Retinal pigment epithelial cell (primary cell): ENCODE measurements at places on chromosomes 3 and 15.

- DNase-seq: no peak
Observed at GRCh38 chr3:66106788-66107187, 68.1 kb upstream of the MAGI1 start.

DNA sequence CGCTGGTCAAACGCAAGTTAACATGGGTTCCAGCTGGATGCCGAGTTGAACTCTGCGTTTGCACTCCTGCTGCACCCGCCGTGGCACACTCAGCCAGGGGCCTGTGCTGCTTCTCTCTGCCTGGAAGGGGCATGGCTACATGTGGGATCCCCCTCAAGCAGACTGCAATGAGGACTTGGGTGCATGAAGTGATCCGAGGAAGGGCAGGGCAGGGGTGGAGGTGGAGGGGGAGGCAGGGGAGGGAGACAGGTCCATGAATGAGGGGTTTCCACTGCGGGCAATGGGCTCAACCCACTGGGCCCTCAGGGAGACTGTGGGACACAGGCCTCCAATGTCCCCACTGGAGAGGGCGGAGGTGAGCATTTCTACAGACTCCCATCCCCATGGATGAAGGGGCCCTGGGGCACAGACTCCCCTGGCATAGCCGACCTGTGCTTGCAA is 141.6 kb upstream of the MEF2A start:
- no peak for DNase-seq

- no peak for DNase-seq
Observed at GRCh38 chr15:99495430-99496301, 70.1 kb upstream of the MEF2A start.

DNA sequence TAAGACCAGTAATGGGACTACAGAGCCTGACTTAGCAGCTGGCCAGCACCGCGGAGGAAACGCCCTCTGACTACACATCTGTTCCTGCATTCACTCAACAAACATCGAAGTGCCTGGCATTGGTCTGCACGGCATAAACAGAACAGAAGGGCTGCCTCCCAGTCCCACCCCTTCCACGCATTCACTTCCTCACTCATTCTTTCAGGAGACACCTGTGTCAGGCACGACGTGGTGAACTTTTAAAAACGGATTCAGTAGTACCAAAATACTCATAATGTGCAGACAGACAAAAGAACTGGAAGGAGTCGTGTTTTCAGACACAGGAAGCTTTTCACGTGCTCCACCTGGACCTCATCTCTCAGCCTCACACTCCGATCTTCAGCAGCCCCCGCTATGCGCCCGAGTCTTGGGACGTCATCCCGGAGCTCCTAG is 123.3 kb downstream of the XXYLT1 start:
- no peak for DNase-seq

- no peak for DNase-seq
Observed at GRCh38 chr15:90501898-90502297, 27.8 kb upstream of the CRTC3 start.

DNA sequence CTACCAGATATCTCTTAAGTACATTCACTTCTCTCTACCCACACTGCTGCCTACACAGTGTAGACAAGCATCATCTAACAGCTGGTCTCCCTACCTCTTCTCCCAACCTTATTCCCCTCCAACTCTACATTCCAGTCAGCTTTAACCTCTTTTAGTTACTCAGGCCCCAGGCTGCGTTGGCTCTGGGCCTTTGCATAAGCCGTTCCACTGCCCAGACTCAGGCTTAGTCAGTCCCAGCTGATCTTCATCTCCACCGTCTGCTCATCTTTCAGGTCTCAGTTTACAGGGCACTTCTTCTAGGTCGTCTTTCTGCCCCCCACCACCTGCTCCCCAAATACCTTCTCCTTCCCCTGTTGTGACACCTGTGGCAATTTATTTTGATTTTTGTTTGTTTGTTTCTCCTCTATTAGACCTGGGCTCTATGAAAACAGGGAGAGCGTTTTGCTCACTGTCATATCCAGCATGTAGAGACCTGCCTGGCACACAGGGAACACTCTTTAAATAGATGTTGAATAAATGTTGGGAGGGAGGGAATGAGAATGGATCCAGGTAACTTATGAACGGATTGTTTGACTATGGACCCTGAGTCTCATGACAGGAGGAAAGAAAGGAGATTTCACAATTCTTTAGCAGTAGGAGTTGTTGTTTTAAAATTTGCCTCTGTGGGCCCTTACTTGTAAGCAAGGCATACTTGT is 11.1 kb downstream of the SLC27A2 start:
- no peak for DNase-seq

DNA sequence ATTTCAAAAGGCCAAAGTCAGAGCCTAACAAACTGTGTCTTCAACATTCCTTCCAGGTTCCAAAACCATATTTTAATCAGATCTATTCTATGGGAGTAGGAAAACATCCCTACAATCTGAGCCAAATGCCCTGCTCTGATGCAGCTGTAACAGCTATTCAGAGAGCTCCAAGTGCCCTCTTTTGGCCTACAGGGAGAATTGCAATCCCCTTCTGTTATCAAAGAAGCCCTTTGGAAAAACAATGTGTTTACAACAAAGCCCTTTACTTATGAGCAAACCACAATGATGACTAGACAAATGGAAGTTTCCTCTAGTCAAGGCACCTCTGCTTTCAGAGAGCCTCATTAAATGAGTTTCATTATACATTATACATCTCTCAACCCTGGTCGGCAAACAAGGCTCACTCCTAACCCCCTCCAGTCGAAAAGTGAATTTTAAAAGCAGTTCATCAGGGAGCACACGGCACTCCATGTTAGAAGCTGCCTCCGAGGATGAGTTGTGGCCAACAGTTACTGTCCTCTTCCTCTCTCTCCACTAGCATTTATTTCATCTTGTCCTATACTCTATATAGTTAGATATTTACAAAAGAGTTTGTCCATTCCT is 42.6 kb upstream of the TMCO5A start:
- DNase-seq: no peak

GRCh38 chr3:194424953-194425352 is 25.9 kb upstream of the GP5 start:
- DNase-seq: no peak

GRCh38 chr3:23304424-23304823 is 101.3 kb downstream of the UBE2E2 start:
- peak; percentile 43 for DNase-seq

GRCh38 chr15:58434334-58434875 is 2.6 kb downstream of the LIPC start:
- DNase-seq: no peak

- no peak for DNase-seq
Observed at GRCh38 chr15:31200735-31201151, 99.2 kb upstream of the TRPM1 start.

DNA sequence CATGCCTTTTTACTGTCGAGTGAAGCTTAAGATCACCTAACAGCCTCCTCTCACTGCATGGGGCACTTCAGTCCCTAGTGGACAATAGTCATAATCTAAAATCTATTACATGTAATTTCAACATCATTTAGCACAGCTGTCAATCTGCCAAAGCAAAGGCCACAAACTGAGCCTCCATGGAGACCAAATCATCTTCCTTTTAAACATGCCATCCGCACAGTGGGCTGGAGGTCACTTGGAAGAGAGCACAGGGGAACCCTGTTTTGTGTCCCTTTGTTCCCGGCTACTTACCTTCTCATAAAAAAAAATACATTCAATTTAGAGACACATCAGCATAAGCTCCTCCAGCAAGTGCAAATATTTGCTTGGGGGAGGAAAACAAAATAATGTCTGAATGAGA is 167.3 kb downstream of the SQOR start:
- no peak for DNase-seq

- no peak for DNase-seq
Observed at GRCh38 chr3:11172096-11172690, 17.9 kb downstream of the HRH1 start.

GRCh38 chr3:72204452-72204851 is 419.5 kb upstream of the PROK2 start:
- no peak for DNase-seq

DNA sequence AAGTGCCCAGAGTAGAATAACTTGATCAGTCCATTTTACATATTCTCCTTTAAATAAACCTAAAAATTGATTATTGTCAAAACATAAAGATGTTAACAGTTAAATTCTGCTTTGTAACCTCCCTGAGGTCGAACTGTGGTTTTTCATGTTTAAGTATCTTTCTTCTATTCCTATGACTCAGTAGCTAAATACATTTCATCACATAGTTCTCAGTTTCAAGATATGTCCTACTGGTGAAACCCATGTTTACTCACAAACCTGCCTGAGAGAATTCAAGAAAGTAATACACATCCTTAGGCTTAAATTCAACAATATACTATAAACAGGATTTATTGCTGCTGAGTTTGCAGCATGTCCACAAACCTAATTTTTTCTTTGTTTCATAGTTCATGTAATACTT is 692.9 kb downstream of the ZPLD1 start:
- no peak for DNase-seq

DNA sequence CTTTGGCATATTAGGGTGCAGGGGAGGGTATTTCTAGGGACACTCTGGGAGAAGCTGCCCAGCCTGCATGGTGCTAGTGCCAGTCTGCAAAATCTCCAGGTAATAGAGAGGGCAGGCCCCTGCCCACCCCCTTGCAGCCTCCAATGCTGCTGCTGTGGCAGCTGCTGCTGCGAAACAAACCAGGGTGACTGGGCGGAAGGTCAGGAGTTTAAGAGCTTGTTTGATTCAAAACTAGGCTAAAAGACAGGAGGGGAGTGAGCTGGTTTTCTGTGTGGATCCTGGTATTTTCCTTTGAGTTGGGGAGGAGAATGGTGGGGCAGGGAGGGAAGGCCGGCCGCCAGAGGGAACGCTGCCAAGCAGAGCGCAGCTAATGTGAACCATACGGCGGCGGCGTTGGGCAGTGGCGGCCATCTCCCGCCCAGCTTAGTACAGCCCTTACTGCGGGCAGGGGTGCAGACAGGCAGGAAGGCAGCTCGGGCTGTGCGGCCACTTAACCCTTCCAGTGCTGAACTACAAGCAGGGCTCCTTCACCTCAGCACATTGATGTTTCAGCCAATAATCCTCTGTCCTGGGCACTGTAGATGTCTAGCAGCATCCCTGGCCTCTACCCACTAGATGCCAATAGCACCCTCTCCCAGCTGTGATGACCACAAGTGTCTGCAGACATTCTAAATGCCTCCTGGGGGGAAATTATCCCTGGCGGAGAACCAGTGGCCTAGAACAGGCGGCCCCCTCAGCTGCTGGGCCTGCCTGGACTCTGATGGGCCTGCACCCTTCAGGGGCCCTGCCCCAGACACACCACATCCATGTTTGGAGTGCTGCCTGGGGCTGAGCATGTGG is 125.7 kb downstream of the EEFSEC start:
- peak; percentile 29 for DNase-seq

DNA sequence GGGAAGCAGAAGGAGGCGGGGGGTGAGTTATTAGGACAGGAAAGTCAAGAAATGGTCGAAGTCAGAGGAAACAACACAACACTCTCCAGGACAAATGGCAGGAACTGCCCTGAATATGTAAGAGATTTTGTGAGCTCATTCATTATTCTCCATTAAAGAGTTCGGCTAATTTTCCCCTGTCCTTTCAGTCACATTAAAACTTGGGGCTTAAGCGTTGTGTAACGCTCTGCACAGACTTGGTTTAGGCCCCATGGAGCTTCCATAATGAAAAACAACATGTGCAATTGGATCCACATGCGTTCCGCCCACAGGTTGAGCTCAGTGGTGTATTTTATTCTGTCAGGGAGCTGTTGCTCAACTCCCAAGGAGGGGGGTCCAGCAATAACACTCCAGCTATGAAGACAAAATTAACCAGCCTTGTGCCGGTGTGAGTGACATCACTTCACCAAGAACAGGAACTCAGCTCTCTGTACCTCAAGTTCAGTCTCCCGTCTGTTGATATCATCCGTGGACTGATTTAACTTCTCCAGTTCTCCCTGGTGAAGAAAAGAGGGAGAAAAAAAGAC is 2.3 kb downstream of the SH3BP5 start:
- no peak for DNase-seq

DNA sequence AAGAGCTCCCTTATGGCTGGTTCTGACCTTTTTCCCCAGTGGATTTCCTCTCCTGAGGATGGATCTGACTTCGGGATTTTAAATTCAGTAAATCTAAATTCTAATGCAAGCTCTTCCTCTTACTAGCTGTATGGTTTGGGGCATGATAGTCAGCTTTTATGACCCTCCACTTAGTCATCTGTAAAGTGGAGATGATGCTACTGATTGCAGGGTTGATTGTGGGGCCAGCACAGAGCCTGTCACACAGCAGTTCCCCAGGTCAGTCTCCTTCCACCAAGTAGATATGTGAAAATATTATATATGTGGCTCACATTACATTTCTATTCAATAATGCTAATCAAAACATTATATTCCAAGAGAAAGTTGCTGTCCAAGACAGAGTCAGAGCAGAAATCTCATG is 141.3 kb upstream of the UBE2E1 start:
- no peak for DNase-seq

DNA sequence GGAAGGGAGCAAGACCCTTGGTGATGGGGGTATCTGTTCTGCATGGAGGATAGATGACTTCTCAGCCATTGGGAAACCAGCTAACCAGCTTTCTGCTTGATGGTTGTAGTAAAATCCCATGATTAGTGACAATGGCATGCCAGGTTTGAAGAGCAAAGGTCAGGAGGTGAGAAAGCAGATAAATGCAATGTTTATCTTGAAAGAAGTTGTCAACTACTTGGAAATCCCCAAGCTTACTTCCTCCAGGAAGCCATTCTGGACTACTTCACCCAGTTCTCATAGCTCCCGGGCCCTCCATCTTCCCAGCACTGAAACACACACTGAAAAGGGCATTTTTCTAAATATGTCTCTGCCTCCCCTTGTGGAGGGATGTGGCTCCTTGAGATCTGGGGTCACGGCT is 51.3 kb downstream of the SMAD3 start:
- no peak for DNase-seq

- no peak for DNase-seq
Observed at GRCh38 chr15:74374648-74375302, 7.3 kb upstream of the CYP11A1 start.

DNA sequence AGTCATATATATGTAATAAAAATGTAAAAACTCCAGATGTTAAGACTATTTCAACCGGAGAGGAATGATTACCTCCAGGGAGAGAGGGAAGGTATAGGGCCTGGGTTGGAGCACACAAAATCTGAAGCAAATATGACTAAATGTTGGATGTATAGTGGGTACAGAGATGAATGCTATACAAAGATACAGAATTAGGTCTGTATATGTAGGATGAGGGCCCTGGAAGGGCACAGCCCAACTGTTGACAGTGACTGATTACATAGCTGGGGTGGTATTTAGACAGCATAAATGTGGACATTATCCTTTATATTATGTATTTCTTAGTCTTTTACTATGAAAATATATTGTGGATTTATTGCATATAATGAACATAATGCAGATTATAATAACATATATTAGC is 94.4 kb upstream of the SPATA12 start:
- no peak for DNase-seq
